ENCODE measurements at places on chromosomes 11 and 22.

DNA sequence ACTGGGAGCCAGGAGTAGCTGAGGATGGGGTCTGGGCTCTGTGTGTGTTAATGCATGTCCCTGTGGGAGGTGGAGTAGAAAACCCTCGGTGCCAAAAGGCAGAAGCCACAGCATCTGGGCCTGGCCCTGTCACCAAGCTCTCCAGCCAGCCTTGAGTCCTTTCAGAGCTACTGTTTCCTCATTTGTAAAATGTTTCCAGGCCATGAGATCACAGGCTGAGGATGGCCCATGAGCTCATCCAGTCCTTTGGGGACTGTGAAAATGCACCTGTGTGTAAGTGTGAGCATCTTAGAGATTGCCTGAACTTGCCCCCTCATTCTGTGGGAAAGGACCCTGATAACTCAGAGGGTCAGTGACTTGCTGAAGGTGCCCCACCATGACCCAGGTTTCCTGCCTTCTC is 9.1 kb downstream of the ANKK1 start:
- DNase-seq: no peak

GRCh38 chr11:15971215-15971546 is 385.2 kb downstream of the SOX6 start:
- DNase-seq: no peak

- no peak for DNase-seq
Observed at GRCh38 chr11:35324183-35324886, 95.0 kb downstream of the SLC1A2 start.

DNA sequence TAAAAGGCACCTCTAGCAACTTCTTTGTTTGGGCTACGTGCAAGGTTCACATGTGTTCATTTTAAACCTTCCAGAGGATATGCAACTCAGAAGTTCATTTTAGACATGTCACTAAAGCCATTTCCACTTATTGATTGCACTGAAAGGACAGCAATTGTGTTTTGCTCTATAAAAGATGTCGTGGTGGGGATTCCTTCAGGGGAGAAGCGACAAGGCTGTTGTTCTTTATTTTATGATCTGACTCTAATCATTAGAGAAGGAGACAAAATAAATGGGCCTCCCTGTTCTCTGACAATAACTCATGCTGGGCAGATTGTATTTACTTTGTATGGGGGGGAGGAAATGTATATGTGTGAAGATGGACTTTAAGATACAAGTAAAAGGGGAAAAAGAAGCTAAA is 370.1 kb upstream of the ARHGAP42 start:
- no peak for DNase-seq

GRCh38 chr11:44711113-44711786 is 15.5 kb upstream of the TSPAN18 start:
- DNase-seq: no peak

- DNase-seq: no peak
Observed at GRCh38 chr11:126608658-126609057, 253.2 kb downstream of the ST3GAL4 start.

- no peak for DNase-seq
Observed at GRCh38 chr22:27628891-27629631, 172.5 kb downstream of the MN1 start.

DNA sequence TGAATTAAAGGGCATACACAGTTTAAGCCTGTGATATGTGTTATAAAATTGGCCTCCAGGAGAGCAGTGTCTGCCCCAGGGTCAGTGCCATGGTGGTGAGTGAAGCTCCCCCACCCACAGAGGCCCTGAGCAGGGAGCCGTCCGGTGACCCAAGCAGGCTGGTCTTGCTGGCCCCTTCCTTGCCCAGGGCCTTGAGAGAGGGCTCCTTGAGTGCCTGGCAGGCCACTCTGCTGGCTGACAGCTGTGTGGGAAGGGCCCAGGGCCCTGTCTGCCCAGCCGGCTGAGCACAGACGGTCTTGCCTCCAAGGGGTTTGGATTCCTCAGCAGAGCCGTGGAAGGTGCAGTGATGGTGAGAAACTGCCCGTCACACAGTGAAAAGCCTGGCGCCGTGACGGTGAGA is 25.9 kb downstream of the PTDSS2 start:
- DNase-seq: no peak

- no peak for DNase-seq
Observed at GRCh38 chr22:50506611-50507420, 686 bp downstream of the LMF2 start.

GRCh38 chr11:69377029-69377952 is 83.3 kb downstream of the MYEOV start:
- no peak for DNase-seq

GRCh38 chr22:24421428-24421931 is 5.9 kb upstream of the ADORA2A start:
- peak; percentile 25 for DNase-seq

GRCh38 chr22:37010976-37011375 is 8.3 kb downstream of the TST start:
- no peak for DNase-seq

GRCh38 chr22:27175021-27175838 is 517.8 kb downstream of the MIAT start:
- no peak for DNase-seq

DNA sequence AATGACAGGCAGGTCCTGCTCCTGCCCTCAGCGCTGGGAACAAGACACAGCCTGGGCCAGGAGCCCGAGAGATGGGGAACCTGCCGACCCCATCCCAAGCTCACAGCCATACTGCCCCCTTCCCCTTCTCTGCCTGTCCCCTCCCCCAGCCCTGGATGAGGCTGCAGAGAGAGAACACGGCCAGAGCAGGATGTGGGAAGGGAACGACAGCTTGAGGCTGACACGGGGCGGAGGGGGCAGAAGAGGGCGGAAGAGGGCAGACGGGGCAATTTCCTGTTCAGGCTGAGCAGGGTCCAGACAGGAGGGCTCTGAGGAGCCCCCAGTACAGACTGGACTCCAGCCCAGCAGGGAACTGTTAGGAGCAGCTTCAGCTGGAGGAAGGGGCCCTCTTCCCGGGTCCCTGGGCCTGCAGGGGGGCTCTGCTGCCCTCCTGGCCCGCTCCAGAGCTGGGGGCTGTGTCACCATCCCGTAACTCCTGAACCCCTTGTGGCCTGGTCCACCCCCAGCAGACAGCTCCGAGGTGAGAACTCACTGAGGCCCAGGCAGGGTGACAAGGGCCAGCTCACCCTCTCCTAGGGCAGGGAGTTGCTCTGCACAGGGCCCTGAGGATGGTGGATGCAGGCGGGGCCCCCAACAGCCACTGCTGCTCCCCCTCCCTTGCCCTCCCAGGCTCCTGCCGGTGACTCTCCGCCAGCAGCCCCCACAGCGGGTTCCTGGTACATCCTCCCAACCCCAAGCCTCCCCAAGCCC is 5.7 kb downstream of the CTSD start:
- DNase-seq: peak; percentile 37

GRCh38 chr11:86740628-86741483 is 59.5 kb upstream of the PRSS23 start:
- no peak for DNase-seq

DNA sequence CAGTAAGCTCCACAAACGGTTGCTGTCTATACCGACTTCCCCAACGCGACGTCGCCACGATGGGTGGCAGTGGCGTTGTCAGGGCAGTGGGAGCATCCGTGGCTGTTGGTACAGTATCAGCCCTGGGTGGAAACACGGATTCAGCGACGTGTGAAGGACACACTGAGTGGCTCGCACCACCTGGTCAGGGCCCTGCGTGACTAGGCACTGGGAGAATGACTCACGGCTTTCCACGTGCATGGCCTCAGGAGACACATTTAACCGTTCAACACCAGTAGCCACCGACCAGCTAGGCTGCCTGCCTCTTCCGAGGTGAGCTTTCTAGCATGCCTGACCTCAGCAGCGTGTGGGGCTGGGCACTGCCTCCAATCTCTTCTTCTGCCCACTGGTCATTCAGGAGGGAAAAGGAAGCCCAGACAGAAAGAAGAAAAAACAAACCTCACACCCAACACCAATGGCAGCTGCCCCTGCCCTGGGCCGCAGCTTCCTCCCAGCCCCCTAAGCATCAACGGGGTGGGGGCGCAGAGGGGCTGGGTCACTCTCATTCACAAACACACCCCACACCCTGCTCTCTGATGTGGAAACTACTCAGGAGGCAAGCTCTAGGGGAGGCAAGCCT is 59.0 kb downstream of the MYH9 start:
- no peak for DNase-seq

DNA sequence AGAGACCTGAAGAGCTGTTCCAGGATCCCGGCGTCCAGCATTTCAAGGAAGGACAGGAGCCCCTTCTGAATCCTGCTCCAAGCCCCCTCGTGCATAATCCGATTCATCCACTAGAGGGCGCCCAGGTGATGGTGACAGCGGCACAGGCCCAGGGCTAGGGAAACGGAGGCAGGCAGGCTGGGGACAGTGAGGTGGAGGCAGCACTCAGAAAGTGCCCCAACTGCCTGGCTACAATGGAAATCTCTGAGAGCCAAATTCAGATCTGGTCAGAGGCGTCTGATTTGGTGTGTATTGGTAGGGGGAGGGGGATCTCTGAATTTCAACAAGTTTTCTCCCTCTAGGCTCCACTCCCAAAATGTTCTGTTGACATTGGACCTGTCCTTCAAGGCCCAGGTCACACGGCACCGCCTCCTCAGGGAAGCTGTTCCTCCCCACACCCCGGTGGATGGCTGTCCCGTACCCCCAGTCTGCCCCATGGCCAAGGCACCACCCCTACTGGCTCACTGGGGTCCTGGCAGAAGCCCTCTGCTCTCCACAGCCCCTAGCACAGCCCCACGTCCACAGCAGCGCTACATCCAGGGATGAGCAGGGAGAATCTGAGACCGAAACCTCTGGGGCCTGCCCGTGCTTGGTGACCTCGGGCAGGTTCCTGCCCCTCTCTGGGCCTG is 142.9 kb downstream of the CRYBB2 start:
- DNase-seq: peak; percentile 28

DNA sequence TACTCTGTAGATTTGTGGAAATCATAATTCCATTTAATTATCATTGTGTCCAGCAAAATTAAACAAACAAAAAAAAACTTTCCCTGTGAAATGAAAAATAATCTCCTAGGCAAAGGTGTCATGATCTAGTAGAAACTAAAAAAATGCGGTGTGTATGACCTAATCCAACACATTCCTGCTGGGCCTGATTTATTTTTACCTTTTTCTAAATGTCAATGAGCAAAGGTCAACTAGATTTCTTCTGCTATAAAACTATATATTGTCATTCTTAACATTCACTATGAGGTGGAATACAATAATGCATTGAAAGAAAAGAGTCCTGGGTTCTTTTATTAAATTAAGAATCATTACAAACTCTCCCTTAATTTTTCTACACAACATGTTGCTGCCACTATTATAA is 57.1 kb upstream of the MN1 start:
- no peak for DNase-seq

GRCh38 chr22:45645526-45646414 is 25.9 kb upstream of the ATXN10 start:
- DNase-seq: peak; percentile 63

GRCh38 chr11:12246147-12246546 is 131.2 kb upstream of the PARVA start:
- DNase-seq: no peak

- no peak for DNase-seq
Observed at GRCh38 chr11:9038541-9038940, 34.7 kb upstream of the NRIP3 start.

- no peak for DNase-seq
Observed at GRCh38 chr11:11569936-11570491, 51.8 kb downstream of the GALNT18 start.

GRCh38 chr11:111631666-111632039 is 29.4 kb downstream of the SIK2 start:
- no peak for DNase-seq

DNA sequence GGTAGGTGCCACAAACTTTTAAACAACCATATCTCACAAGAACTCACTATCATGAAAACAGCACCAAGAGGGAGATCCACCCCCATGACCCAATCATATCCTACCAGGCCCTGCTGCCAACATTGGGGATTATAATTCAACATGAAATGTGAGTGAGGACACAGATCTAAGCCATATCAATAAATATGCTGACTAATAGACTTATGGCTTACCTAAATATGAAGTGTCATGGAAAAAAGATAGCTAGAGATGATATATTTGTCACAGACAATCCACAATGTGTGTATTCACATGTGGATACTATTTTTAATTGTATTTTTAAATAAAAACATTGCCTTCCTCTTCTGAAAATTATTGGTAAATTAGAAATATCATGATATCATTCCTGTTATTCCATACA is 38.2 kb upstream of the RAB38 start:
- no peak for DNase-seq

- no peak for DNase-seq
Observed at GRCh38 chr11:62506413-62507124, 40.0 kb downstream of the AHNAK start.

- no peak for DNase-seq
Observed at GRCh38 chr11:77990981-77991380, 3.5 kb downstream of the INTS4 start.

DNA sequence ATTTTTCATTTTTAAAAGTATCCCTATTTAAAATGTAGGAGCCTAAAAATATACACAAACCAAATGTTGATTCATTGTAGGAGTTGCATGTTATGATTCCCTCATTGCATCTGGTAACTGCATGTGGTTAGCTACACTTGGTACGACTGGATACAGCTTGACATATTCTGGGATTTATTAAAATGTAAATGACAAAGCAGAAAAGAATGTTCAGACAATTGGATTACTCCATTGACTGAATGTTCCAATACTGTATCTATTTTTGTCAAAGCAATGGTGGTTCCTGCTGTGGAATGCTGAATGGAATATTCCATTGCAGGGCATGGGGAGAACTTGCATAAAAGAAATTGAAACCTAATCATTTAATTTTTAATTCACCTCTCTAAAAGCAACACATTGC is 30.8 kb downstream of the BLID start:
- DNase-seq: no peak

DNA sequence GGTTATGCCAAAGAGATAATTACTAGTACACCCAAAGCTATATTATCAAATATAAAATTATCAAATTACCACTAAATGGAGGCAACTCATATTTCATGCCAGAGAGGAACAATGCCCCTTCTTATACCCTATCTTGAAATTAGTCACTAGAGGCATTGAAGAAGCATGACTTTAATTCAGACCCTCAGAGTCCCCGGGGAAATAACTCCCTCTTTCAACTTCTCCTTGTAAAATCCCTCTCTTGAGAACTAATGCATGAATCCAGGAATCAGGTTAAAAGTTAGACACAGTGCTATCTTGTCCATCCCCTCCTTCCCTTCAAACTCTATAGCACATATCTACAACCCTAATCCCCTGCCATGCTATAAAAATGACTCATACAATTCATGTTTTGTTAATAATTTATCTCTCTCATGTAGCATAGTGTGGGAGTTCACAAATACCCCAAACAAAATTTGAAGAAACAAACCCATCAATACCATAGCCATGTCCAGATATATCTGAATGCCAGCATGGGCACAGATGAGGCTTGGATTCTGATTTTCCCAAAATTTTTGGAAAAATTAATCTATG is 665.4 kb downstream of the KCNA4 start:
- DNase-seq: no peak

- no peak for DNase-seq
Observed at GRCh38 chr22:40444178-40444831, 73.9 kb downstream of the SGSM3 start.

GRCh38 chr11:96388891-96389719 is 607 bp downstream of the CCDC82 start:
- no peak for DNase-seq

Data from central memory CD4-positive, alpha-beta T cell (primary cell).